Activated effector memory CD4-positive, alpha-beta T cell treated with Interleukin-2 at 50 U/mL for 16 hours (primary cell): ENCODE measurements at places on chromosomes 4 and X.

- no peak for DNase-seq
These were observed 58.3 kb downstream of the MID1IP1 start for GRCh38 chrX:38859602-38860001.

DNA sequence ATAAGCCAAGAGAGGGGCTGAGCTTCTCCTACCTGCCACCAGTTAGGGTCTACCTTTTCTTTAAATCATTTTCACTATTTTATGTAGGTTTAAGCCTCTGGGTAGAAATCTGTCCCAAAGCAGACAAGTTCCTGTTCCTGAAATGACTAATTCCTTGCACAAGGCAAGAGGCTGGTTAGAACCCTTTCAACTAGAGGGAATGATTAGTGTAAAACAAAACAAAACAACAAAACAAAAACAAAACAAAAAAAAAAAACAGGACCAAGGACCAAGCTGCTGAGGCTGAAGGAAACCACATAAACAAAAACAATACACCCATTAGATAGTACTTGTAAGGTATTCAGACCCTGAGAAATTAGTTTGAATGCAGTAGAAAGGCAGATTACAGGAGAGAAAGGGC is 62.7 kb downstream of the MAML3 start:
- no peak for DNase-seq

GRCh38 chrX:38561126-38561868 is at the start of gene TSPAN7:
TSS of gene TSPAN7 (plus strand) at chrX:38561542. CDS start at chrX:38561547, 5 bp downstream.
- peak; percentile 64 for DNase-seq

GRCh38 chrX:20967725-20968124 is 406.5 kb upstream of the CNKSR2 start:
- DNase-seq: no peak

GRCh38 chr4:144647590-144647989 is 1.6 kb downstream of the HHIP start:
- DNase-seq: no peak

DNA sequence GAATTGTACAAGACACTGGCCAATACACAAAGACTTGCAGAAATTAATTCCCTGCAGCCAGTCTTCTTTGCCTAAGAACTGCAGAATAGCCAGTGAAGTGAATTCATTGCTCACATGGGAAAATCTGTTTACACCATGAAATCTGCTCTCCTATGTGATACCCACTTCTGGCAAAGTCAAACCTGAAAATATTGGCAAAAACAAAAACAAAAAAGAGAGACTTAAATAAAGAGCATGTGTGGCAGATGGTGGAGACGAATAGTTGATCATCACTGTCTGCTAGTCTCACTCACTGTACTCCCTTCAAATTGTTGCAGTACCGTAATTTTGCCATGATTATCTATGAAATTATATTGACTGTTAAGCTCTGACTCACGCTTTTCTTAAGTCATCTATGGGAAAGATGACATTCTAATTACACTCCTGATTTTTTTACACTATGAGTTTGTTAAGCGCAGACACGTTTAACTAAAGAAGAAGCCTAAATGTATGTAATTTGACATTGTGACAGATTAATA is 406.8 kb downstream of the PCDH7 start:
- DNase-seq: no peak

DNA sequence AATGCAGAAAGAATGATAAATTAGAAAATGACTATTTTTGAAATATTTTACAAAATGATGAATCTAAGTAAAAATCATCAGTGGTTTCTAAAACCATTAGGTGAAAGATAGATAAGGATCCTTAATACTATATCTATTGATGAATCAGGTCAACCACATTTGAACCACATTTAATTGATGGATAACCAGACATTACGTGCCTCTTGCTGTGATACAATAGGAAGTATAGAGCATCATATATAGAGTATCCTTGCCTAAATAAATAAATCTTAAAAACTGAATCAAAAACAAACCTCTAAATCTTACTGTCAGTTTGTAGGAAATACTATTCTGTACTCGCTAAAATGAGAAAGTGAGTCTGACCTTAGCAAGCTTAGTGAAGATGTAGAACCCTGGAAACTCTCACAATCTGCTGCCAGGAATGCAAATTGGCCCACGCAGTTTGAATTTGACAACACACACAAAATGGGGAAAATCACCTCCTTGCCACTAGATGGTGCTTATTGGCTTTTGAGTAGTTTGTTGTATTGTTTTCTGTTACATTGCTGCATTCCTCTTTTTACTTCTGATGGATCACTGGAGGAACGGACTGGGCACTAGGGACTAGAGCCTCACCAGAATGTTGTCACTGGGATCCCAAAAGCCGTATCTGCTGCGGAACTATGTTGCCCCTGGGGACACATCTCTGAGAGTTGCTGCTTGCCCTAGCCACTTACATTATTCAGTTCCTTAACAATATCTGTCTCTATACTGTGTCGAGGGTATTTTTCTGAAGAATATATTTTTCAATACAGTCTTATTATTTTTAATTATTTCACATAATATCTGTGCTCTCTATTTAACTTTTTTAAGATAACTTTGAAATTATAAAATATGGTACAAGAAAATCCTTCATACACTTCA is 25.4 kb upstream of the SLAIN2 start:
- no peak for DNase-seq

GRCh38 chr4:104451573-104451972 is 43.1 kb downstream of the CXXC4 start:
- DNase-seq: no peak

DNA sequence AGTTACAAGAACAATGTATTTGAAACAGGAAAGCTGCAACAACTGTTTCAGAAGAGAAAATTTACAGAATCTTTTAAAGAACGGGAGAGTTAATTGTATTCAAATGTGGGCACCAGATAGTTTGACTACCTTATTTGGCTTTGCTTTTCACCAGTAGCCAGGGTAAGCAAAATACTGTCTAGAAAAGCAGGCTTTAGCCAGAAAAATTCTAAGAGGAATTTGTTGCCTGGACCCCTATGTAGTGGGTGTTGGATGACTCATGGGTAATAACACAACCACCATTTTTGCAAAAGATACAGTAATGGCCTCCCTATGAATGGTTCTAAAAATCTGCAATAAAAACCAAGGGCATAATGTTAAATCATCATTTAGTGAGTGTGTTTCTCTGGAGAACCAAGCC is 233.4 kb upstream of the ANXA3 start:
- no peak for DNase-seq

DNA sequence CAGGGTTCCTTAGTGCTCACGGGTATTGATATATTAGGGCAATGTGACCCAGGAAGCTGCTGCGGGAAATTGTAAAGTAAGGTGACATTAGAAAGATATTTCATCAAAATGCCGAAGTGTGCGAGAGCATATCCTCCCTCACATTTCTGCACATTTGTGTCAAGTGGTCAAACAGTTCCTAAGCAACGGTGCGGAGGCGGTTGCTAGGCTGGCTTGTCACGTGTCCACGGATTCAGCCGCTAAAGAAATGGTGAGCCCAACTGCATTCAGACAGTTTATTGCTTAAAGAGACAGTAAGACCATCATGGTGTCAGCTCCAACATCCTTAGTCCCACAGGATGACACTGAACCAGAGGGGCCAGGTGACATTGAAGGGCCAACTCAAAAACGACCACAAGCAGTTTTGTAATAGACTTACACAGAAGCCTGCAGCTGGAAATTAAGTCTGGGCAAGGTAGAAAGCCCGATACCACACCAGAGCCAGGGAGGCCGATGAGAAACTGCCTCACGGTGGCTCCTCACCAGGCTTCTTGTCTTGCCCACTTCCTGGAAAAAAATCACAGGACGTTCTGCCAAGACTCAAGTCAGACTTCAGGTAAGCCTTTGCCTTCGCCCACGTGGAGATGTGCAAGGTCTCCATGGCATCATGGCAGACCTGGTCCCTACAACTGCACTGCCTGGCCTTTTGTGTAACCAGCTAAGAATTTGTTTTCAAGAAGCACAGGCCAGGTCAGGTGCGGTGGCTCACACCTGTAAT is 50.4 kb downstream of the USP11 start:
- DNase-seq: no peak

GRCh38 chr4:166252487-166253402 is 379.7 kb downstream of the TLL1 start:
- no peak for DNase-seq

- no peak for DNase-seq
These were observed 51.8 kb downstream of the TMPRSS11E start for GRCh38 chr4:68499021-68499420.

DNA sequence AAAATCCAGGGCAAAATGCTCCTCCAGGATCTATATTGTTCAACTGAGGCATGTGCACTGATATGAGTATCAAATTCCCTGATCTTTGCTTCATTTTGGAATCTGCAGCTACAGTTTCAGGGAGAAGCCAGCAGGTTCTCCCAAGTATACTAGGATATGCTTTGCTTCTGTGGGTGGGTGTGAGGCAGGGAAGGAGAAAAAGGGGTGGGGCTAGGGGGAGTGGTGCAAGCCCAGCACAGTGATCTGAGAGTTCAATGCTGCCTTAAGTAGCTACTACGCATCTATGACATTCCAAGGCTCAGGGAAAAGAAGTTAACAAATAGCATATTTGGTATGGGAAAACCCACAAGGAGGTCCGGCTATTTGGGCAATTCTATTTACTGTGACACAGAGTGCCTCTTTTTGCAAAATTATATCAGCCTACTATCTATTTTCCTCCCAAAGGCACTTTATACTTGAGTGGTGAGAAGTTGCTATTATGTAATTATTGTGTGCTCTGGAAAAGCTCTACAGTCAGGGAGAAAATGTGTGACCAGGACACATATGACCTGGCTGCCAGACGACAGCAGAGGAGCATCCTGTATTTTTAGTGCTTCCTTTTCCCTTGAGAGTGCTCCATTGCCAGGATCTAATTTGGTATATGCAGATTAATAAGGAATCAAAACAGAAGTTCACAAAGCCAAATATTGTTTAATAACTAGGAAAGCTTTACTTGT is 162.0 kb downstream of the RNF150 start:
- DNase-seq: no peak

DNA sequence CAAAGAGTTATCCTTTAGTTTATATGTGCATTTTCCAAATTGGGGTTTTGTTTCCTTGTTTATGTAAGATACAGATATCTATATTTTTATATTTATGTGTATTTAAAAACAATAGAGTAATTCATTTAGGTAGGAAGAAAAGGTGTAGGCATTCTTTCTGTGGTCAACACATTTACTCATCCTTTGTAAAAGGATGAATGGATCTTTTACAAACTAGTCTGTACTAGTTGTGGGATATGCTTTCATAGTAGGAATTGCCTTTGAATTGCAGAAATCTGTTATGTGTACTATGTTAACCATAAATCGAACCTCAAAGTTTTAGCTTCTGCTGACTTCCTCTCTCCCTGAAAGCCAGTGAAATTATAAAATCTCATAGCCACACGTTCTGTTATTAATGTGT is 128.5 kb downstream of the REPS2 start:
- DNase-seq: no peak

GRCh38 chr4:175954685-175955084 is 111.0 kb upstream of the WDR17 start:
- no peak for DNase-seq

DNA sequence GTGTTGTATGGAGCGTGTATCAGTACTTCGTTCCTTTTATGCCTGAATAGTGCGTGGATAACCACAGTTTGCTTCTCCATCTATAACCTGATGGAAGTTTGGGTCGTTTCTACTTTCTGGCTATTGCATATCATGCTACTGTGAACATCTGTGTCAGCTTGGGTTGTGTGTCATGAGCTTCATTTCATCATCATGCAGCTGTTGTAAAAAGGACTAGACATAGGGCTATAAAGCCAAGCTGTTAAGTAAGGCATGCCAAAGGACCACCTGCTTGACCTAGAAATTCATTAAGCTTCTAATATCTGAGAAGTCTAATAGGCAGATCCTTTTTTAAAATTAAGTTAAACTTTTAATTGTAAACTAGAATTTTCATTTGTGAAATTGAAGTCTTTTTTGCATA is 18.4 kb downstream of the SMS start:
- no peak for DNase-seq

- DNase-seq: no peak
These were observed 190.6 kb downstream of the CCSER1 start for GRCh38 chr4:90317785-90318184.

- peak; percentile 78 for DNase-seq
These were observed 339.8 kb upstream of the GATB start for GRCh38 chr4:152100379-152101201.

DNA sequence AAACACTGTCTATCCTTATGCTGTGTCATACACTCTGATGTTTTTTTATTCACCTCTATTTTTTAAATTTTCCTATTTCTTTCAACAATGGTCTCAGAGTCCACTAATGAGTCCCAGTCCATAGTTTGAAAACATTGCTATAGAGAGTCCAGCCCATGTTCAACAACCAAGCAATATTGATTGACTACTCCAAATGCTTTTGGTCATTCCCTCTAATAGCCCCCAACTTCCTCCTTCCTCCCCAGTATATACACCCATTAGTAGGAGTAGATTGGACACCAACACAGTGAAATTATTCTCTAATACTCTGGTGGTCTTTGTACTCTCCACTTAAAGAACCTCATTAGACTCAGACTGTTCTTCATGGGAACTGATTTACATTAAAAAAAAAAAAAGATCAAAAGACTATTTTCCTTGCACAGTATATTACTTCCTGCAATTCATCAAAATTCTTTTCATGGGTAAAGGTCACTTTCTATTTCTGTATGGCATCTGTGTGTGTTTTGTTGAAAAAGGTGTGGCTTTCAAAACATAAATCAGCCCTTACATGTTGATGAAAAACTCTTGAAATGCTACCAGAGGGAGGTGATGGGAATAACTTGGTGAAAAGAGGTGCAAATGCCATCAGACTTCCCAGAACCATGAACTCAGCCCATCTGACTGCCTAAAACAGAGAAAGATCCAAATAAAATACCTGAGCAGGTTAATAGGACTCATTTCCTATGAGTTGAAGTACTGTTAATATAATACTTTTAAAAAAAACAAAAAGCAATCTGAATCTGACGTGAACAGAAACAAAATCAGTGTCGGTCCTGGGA is 250.3 kb upstream of the KLF3 start:
- no peak for DNase-seq

- no peak for DNase-seq
These were observed 357.9 kb downstream of the UNC5C start for GRCh38 chr4:95190751-95191436.

DNA sequence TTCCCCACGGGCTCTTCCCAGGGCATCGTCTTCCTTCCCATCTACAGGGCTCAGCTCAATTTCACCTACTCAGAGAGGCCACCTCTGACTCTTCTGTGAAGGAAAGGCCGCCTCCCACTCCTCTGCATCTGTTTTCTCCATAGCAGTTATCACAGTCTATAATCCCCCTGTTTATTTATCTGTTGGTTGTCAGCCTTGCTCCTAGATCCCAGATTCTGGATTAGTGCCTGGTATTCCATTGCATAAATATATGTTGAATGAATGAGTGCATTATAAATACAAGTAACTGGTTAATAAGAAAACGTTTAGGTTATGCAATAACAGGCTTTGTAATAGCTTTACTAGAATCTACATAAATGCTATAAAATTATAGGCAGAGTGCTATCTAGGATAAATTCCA is 52.9 kb downstream of the NSG1 start:
- DNase-seq: no peak

DNA sequence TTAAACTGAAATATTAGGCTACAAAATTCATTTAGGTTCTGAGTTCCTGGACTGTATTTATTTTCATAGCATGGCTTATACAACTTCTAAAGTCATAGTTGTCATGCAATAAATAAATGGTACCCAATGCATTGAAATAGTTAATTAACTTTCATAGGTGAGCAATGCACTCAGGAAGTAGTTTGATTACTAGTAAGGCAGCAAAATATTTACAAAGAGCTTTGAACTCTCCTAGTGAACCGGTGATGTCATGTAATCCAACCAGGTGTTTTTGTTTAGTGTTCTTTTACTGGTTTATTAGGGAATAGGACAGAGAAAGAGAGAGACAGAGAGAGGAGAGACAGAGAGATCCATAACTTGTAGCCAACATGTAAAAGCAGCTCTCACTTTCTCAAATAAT is 228.6 kb upstream of the CTSO start:
- no peak for DNase-seq
